ENCODE measurements at places on chromosomes 5 and 9. TPM values are rescaled to one million over a fixed set of nuclear protein-coding genes. Genes with fewer than 3 reads are reported as not detected.

DNA sequence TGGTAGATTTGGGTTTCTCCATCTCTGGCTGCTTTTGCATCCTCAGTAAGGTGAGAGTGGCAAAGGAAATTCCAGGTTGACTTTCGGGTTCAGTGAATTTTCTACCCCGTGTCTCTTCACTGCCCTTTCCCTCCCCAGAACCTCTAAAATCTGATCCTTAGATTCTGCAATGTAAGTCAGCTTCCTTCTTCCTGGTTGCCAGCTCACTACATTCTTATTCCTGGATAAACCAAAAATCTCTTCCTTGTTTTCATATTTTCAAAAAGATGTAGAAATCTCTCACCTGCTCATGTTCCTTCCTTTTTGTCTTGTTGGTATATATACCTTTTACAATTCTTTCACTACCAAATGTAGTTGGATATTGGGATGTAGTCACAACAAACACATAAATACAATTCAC lies 145.8 kb downstream of the TMC1 start:
- no peak for DNase-seq

DNA sequence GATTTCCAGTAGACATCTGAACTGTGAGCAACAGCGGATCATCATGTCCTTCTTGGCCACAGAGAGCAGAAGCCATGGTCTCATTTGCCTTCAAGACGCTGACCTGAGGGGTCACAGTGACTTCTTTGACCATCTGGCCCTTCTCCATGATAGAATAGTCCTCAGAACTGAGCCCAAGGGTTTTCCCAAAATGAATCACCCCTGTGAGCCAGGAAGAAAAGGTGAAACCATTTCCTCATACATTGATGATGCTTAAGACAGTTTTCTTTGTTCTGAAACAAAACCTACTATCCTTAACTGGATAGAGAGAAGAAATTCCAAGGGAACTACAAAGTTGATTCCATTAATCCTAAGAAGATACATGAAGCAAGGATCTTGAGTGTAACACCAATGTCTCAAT lies 503.9 kb downstream of the CTNND2 start:
- no peak for DNase-seq

DNA sequence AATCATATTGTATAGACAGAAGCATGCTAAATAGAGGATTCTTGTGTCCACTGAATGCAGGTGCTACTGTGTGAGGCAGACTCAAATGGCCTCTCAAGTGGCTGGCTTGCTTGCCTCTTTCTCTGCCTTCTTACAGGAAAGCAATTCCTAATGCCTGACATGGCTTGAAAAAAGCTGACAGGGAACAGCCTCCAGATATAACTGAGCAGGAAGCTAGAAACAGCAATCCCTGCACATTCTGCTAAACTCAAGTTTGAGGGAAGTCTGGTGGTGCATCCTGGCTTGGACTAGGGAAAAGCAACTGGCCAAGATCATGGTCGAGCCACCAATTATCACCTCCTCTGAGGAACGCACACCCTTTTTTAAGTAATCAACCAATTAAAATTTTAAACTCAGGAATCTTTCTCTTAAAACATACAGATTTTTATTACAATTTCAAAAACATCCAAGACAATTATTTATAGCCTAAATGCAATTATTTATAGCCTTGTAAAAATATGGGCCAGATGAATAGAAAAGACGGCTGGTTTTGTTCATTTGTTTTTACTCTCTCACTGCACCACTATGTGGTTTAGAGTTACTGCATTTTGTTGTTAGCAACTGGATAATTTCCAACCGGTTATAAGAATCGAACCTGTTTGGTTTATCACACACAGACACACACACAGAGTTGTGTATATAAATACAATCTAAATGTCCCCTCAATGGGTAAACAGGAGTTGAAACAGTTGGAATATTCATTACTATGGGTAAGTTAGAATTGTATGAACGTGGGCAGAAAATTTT lies 290.9 kb upstream of the ANKRD55 start:
- DNase-seq, result no peak

GRCh38 chr5:25029004-25029403 lies 384.2 kb upstream of the CDH10 start:
- no peak for DNase-seq

The TAF1L gene
- total RNA-seq, result not detected

All from transverse colon (tissue), 4 donors.